ENCODE measurements at places on chromosomes 1 and 21.
A peak's percentile ranks its signal among the peaks of the same experiment; 100 is the strongest.

GRCh38 chr21:31255036-31255435, 89.0 kb downstream of the TIAM1 start:
- DNase-seq = no peak

DNA sequence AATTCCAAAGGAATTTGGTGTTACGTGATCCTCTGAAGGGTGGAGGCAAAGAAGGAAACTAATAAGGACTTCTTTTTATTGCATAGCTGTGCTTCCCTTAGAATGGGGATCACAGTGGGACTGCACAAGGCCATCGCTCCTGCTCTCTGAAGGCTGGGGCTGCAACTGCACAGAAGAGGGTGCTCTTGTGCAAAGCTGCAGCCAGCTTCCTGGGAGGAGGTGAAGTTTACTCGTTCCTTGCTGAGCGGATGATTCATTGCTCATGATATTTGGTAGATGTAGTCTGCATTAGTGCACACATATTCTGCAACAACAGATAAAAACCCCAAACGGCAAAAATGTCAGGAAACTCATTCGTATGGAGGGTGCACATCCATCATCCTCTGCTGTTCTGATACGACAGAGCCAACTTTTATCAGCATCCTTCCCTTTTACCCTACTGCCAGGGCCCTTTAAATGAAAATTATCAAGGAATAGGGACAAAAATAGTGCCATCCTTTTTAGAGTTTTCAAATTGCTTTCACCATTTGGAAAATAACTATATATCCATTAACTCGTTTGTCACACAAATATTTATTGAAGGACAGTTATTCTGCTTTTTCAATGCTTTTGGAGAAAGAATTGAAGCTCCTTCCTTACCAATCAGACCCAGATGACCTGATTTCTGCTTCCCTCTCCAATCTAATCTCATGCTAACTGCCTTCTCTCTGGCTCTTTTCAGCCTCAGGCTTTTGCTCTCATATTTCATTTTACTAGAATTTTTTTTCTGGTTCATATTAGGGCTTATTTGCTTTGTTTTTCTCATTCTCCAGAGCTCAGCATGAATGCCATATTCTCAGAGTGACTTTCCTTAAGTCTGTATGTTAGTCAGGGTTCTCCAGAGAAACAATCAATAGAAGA, 263.6 kb downstream of the DUSP10 start:
- peak; percentile 33 for DNase-seq

GRCh38 chr1:176193023-176193422, 14.1 kb downstream of the COP1 start:
- no peak for DNase-seq

DNA sequence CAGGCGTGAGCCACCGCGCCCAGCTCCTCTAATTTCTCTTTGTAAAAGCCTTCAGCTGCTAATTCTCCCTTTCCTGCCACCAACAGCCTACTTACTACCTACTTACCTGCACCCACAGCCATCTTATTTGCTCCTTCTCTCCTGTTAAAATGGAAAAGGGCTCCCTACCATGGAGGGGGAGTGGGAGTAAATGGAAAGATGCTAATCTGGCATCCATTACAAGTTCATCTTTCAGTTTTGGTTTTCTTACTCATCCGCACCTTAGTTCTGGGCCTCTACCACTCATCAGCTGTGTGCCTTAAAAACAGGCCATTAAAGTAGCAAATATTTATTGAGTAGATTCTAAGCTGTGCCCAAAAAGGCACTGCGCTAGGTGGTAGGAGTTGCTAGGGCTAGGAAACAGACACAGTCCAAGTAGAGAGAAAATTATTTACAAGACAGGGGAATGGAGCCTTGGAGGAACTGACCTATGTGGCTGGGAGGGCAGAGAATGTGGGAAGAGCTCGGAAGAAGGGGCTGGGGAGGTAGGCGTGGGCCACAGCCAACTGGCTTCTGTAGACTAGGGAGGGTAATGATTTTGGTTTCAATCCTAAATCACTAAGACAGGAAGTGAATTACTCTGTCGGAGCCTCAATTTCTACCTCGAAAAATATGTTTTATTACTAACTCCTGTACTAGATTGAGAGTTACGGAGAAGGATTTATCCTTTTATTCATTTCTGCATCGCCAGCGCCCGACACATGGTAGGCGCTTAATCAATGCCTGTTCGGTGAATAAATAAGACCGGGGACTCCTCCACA, 685 bp upstream of the DDI2 start:
- DNase-seq = no peak

GRCh38 chr1:75986478-75986877, 54.3 kb upstream of the ASB17 start:
- no peak for DNase-seq

DNA sequence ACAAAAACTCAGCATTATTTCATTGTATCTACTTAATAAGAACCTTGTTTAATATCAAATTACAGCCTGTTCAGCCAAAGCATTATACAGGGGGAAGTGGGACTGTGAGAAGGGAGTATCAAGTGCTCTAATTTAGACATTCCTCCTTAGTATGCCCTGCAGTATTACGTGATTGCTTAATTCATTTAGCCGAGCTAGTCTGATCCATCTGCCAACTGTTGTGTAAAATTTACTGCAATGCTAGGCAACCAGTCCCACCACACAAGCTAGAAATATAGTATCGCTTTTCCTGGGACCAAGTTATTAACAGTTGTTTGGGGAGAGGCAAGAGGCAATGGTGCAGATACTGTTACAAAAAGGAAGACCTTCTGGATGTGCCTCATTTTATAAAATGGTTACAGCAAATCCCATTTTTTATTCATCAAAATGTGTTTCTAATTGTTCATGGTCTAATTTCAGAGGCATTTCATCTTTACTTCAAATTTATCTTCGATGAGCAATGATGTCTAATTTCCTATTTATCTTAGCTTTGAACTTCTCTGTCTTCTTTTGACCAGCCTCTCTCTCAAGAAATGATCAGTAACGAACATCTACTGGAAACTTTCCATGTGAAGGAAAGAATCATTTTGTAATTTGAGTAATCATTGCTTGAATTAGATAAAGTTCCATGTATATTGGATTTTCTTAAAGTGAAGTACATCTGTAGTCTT, 283.3 kb downstream of the DUSP10 start:
- no peak for DNase-seq

Measured in stimulated activated CD8-positive, alpha-beta memory T cell treated with anti-CD3 and anti-CD28 coated beads, Interleukin-2, amount 100 ng/mL, for 1 hour (primary cell).